NCI-H2081 (cell line): ENCODE measurements at places on chromosomes 5 and 9.

- DNase-seq = no peak
These were observed 212.5 kb downstream of the GADD45G start for GRCh38 chr9:89817151-89817950.

DNA sequence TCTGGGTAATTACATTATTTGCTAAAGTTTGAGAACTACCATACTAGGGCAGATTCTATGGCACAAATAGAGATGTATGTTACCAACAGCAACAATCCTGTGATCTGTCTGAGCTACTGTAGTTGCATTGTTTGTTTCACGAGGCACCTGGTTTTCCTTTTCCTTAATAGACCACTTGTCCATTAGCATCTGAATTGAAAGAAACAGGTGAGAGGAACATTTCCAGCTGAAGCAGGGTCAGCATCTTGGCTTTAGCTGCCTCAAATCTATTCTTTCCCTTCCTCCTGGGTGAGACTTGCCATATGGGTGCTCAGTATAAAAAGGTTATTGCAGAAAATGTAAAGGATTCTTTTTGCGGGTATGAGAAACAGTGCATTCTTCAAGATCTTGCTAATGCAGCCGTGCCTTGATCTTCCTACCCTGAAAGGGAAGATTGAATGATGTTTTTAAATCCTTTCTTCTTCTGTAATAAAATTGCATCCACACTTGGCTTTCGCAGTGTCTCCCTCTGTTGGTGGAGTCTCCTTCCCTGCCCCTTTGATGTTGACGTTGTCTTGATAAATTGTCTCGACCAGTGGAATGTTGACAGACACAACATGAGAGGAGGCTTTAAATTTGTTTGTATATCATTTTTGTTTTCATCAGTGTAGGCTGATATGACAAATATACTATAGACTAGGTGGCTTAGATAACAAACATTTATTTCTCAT lies 118.0 kb upstream of the BRINP1 start:
- no peak for DNase-seq

DNA sequence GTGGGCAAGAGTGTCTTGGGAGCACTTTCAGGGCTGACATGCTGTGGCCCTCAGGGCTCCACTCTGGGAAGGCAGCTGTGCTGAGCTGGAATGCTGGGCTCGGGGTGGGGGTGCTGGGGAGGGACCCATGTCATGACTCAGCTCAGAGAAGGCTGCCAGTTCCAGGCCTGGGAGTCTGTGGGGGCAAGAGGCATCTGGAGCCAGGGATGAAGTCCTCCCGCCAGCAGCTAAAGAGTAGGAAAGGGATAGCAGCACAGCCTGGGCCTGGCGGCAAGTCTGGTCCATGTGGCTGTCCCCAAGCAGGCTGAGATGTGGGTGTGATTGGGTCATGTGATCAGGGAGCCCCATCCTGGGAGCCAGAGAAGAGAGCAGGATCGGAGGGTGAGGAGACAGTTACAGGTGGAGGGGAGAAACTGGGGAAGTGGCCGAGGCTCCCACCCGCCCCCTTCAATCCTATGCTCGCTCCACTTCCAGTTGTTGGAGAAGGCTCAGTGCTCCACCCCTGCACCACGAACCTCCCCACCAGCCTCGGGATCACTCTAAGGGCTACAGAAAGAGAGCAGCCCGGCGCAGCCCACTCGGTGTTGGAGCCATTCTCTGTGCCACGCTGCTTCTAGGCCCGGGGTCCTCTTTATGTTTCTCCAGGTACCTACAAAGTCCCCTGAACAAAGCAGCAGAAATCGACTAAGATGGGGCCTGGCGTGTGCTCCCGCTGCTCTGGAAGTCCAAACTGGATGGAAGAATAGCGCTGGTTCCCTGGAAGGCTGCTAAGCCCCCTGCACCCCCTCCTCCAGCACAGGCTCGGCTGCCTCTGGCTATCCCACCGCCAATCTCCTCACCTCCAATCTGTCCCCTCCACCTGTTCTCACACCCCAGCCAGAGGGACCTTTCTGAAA lies 12.0 kb downstream of the PDGFRB start:
- no peak for DNase-seq

DNA sequence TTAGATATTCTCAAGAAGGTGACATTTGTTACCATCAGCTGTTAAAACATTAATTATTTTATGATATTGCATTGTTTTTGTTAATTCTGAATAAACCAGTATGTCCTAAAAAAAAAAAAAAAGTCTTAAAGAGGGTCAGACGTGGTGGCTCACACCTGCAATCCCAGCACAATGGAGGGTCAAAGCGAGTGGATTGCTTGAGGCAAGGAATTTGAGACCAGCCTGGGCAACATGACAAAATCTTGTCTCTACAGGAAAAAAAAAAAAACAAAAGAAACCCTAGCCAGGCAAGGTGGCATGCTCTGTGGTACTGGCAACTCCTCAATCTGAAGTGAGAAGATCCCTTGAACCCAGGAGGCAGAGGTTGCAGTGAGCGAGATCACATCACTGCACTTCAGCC lies 46.8 kb downstream of the CYLC2 start:
- no peak for DNase-seq

- DNase-seq = no peak
These were observed 1.5 kb upstream of the PRDM12 start for GRCh38 chr9:130662970-130663257.

- DNase-seq = no peak
These were observed 255.1 kb downstream of the MAST4 start for GRCh38 chr5:66851306-66851705.

- DNase-seq = peak; percentile 60
These were observed 195.7 kb downstream of the AOPEP start for GRCh38 chr9:94922098-94922607.

- no peak for DNase-seq
These were observed 42.1 kb downstream of the PCDH1 start for GRCh38 chr5:141835928-141836670.

- DNase-seq = no peak
These were observed 18.5 kb downstream of the EEIG1 start for GRCh38 chr9:127962278-127962677.

DNA sequence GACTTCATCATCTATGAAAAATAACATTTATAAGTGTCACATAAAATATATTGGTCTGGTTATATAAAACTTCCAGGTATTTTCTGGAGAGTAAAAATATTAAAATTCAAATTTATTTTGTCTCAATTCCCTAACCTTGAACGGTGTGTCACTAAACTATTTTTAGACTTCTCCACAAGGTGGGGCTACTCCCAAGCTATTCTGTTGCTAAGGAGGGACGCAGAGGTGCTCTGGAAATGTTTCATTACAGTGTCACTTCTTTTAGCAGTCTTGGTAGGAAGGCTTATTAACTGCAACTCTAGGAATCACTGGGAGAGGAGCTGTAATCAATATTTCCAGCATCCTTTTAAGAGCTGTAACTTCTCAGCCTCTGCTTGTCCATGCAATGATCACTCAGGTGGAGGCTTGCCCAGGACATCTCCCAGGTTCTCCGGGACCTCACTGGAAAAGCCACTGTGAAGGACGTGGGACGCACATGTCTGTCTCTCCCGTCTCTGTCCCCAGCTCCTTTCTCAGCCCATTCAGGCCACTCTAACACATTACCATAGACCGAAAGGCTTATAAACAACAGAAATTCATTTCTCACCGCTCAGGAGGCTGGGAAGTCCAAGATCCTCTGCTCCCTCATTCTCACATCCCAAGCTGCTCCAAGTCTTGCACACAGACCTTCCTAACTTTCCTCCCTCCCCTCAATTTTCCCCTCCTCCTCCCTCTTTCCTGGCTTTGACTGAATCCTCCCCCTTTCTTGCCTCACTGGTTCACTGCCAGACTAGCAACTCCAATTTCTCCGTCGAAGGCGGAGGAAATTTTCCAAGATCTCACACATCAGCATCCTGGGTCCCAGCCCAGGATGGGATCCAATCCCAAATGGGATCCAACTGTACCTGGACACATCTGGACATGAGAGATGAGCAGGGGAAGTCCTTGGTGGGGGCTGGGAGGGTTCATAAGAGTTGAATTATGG lies 32.7 kb upstream of the DNAH5 start:
- peak; percentile 70 for DNase-seq

DNA sequence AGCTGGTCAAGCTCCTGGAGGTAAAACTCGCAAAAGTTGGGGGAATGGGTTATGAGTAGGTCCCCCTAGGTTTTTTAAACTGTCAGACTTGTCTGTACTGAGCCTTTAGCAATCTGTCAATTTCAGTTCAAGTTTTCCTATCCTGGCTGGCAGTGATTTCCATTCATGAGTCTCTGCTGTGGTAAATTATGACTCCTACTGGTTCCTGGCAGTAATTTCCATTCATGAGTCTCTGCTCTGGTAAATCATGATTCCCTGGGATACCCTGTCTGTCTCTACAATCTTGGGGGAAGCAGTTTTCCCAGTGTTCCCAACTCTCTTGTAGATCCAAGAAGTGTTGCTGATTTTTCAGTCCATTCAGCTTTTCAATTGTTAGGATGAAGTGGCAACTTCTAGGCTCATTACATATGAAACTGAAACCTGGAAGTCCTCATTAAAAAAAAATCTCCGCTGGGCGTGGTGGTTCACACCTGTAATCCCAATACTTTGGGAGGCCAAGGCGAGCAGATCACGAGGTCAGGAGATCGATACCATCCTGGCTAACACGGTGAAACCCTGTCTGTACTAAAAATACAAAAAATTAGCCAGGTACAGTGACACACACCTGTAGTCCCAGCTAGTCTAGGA lies 91.3 kb upstream of the GPBP1 start:
- DNase-seq = no peak

DNA sequence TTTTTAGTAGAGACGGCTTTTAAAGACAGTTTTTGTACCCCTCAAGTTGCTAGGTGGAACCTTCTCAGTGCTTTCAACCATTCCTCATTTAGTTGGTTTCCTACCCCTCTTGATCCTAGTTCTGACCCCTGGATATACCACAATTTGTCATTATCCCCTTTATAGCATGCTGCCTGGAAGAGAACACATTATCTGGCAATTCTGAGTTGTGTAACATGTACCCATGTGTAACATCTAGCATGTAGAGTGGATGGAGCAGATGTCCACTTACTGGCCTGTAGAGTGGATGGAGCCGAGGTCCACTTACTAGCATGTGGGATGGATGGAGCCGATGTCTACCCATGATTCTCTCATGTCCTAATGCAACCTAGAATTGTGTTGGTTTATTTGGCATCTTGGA lies 7.5 kb downstream of the SLC36A1 start:
- DNase-seq = no peak

DNA sequence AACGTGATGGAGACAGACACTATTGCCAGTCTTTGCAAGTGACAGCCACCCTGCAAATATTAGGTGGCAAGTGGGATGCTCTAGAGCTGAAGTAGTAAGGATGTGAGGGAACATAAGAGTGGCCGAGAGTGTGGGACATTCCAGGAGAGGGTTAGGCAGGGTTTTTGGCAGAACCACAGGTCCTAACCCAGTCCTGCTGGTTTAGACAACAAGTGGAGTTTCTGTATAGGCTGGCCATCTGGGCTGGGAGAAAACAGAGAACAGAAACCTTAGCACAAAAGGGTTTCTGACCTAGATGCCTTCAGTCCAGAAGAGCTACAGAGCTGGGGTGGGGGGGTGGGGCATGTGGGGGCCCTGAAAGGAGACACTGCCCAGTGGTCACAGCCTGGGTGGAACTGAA lies 107.4 kb downstream of the TMEM174 start:
- DNase-seq = no peak

GRCh38 chr5:138755084-138755748 lies 2.0 kb downstream of the CTNNA1 start:
- DNase-seq = no peak

DNA sequence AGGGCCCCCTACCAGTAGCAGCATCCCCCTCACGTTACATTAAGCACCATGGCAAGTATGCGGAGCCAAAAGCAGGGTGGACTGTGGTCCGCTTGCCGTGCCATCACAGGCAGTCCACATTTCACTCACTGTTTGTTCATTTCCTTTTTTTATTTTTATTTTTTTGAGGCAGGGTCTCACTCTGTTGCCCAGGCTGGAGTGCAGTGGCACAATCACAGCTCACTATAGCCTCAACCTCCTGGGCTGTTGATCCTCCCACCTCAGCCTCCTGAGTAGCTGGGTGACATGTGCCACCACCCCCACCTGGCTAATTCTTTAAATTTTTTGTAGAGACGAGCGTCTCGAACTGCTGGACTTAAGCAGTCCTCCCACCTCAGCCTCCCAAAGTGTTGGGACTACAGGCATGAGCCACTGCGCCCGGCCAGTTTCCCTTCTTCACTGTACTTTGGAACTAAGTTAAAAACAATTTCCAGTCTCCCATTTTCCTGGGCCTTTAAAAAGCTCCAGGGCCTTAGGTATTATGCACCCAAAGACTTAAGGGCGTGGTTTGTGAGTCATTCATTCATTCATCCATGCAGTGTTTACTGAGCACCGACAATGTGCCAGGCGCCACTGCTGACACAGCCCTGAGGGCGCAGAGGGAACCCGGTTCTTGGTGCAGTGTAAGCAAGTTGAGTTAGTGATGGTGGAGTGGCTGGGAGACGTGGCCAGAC lies 19.9 kb downstream of the PRRX2 start:
- DNase-seq = no peak

GRCh38 chr9:114473447-114473801 lies 31.8 kb downstream of the WHRN start:
- DNase-seq = no peak

GRCh38 chr9:91301161-91301560 lies 60.6 kb downstream of the AUH start:
- no peak for DNase-seq

- DNase-seq = peak; percentile 27
These were observed 507.4 kb downstream of the RASEF start for GRCh38 chr9:82555431-82556051.

DNA sequence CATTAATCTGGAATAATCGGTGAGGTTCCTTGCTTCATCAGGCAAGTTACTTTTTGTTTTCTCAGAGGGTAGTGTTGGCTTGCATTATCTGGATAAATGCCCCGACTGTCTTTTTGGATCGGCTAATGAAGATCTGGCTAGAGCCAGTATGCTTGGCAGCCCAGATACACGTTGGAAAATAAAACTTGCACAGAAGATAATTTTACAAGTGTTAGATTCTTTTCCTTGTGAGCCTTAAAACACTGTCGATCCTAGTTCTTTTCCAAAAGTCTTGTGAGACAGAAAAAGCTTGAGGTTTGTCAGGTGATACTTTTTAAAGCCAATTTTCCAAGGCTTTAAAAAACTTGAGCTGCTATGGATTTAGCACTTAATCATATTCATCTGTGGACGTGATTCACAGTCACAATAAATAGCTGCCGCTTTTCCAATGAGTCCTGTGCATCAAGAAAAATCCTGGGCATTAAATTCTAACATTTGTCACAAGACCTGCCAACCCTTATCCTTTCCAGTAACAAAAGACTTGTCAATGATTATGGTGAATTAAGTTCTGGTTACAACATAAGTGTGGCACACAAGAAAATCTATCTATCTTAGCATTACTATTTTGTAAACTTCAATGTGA lies 68.5 kb downstream of the PRLR start:
- DNase-seq = no peak
